ENCODE measurements at places on chromosomes 2 and 18. TPM values are rescaled to one million over a fixed set of nuclear protein-coding genes. Genes with fewer than 3 reads are reported as not detected.

GRCh38 chr18:76592981-76593381 is 97.9 kb upstream of the ZNF516 start:
- no peak for DNase-seq

Gene RAD51AP2
- total RNA-seq: 0.11 TPM

Gene C2orf66
- total RNA-seq: not detected

Gene KDM3A
- 63.2 TPM for total RNA-seq

Gene DYSF
- 2.3 TPM for total RNA-seq
